ENCODE measurements at places on chromosomes 11 and 22.

- peaks cover 23% of the 10 kb centered on the region for H3K27me3 ChIP-seq
- H3K4me3 ChIP-seq: no peak overlapping the region
- no peak overlapping the region for H3K27ac ChIP-seq
- no peaks in the 10 kb centered on the region for H3K4me1 ChIP-seq
- no peaks in the 10 kb centered on the region for H3K36me3 ChIP-seq
These were observed 400.5 kb downstream of the TENM4 start for GRCh38 chr11:79040348-79040747.

DNA sequence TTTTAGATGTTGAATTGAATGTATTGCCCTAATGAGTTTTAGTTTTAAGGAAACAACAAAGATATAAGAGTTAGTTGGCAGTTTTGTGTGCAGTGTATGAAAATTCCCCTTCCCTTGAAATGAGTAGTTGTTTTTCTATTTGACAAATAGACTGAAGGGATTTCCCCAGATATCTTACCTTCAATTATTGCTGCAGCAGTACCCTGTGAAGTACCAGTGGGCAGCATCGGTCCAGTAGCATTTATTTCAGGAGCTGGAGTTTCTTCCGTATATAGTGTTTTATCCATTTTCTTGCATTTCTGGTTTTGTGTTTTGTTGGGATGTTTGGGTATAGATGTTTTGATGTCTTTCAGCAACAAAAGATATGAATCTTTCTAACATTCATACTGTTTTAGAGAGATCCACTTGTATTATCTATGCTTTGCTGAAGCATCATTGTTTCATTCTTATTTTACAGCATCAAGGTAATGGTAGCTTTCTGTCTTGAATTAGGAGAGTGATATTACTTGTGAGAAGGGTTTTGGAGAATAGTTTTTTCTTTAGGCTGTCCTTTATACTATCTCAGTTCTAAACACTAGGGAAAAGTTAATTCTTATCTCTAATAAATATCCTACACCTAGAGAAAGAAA, 7.4 kb downstream of the KMT2A start:
- peak overlapping the region; percentile 65 for H3K27ac ChIP-seq
- no peak for DNase-seq
- H3K36me3 ChIP-seq: peaks cover 55% of the 10 kb centered on the region
- H3K4me1 ChIP-seq: peaks cover 91% of the 10 kb centered on the region
- peak overlapping the region; percentile 40 for H3K4me3 ChIP-seq

GRCh38 chr22:22817468-22818201, 70.0 kb upstream of the IGLL5 start:
- peak; percentile 39 for DNase-seq
- H3K36me3 ChIP-seq: no peaks in the 10 kb centered on the region
- H3K27me3 ChIP-seq: no peaks in the 10 kb centered on the region
- peaks cover 74% of the 10 kb centered on the region for H3K4me1 ChIP-seq
- peak overlapping the region; percentile 68 for H3K27ac ChIP-seq
- no peak overlapping the region for H3K4me3 ChIP-seq

DNA sequence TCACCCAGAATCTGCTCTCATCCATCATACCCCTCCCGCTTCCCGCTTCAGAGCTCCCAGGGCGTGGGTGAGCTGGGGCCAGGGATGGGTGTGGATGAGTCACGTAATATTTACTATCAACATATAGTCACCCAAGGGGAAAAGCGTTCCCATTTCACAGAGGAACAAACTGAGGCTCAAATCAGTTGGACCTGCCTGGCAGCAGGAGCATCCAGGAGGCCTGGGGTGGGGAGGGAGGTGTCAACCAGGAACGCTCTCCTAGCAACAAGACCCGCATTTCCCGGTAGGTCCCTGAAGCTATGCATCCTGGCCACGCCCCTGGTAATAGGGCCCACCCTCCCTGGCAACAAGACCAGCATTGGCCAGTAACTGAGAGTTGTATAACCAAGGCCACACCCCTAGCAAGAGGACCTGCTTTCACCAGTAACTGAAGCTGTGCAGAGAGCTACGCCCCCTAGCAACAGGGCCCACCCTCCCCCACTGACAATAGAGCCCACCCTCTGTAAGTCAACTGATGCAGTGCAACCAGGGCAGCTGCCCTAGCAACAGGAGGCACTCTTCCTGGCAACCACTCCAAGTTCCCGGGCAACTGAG, 32.7 kb upstream of the TXNRD2 start:
- H3K4me3 ChIP-seq: no peak overlapping the region
- no peak overlapping the region for H3K27ac ChIP-seq
- DNase-seq: peak; percentile 50
- no peaks in the 10 kb centered on the region for H3K36me3 ChIP-seq
- H3K27me3 ChIP-seq: no peaks in the 10 kb centered on the region

DNA sequence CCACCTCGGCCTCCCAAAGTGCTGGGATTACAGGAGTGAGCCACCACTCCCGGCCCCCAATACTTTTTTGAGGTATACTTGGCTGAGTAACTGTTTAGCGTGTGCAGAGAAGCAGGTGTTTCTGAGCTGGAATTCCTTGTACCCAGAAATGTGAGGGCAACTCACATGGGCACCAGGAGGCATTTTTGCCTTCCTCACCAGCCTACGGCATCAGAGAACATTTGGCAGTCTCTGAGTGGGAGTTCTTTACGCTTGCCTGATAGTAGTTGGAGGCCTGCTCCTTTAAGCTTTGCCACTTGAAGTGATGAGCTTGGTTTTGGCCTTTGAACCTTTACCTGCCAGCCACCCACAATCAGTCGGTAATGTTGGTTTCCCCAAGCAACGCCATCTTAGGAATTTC, 9.2 kb downstream of the PARVB start:
- H3K36me3 ChIP-seq: peaks cover 2% of the 10 kb centered on the region
- H3K27me3 ChIP-seq: no peaks in the 10 kb centered on the region
- H3K4me3 ChIP-seq: no peak overlapping the region
- peaks cover 24% of the 10 kb centered on the region for H3K4me1 ChIP-seq

GRCh38 chr11:118998388-118998717, 415 bp downstream of the CENATAC start:
- peak overlapping the region; percentile 97 for H3K27ac ChIP-seq
- peaks cover 36% of the 10 kb centered on the region for H3K36me3 ChIP-seq
- DNase-seq: no peak
- no peaks in the 10 kb centered on the region for H3K27me3 ChIP-seq
- peak overlapping the region; percentile 97 for H3K4me3 ChIP-seq
- peaks cover 33% of the 10 kb centered on the region for H3K4me1 ChIP-seq

DNA sequence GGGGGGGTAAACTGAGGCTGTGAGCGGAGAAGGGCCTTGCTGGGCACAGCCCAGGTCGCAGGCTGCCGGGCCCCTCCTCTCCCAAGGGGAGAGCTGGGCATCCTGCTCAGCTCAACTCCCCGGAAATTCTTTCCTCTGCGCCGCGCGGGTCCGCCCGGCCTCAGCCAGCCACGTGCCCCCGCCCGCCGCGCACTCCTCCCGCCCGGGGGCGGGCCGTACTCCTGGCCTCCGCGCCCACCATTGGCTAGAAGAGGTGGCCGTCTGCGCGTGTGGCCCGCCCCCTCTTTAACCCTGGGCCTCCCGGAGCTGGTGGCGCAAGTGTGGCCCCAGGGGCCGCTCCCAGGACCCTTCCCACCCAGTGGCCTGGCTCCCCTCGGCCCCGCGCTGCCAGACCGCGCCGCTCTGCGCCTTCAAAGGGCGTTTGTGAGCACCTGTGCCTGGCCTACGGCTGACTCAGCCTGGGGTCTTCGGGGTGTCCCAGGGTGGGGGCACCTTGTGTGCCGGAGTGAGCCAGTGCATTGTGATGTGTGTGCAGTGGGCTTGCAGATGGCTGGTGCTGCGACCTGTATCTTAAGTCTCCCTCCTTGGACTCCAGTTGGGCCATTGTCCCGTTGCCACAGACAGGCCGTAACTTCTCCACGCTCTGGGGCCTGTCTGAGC, 2.0 kb downstream of the MRGPRF start:
- no peak overlapping the region for H3K4me3 ChIP-seq
- H3K36me3 ChIP-seq: no peaks in the 10 kb centered on the region
- H3K4me1 ChIP-seq: peaks cover 2% of the 10 kb centered on the region
- peaks cover 15% of the 10 kb centered on the region for H3K27me3 ChIP-seq
- DNase-seq: peak; percentile 46

DNA sequence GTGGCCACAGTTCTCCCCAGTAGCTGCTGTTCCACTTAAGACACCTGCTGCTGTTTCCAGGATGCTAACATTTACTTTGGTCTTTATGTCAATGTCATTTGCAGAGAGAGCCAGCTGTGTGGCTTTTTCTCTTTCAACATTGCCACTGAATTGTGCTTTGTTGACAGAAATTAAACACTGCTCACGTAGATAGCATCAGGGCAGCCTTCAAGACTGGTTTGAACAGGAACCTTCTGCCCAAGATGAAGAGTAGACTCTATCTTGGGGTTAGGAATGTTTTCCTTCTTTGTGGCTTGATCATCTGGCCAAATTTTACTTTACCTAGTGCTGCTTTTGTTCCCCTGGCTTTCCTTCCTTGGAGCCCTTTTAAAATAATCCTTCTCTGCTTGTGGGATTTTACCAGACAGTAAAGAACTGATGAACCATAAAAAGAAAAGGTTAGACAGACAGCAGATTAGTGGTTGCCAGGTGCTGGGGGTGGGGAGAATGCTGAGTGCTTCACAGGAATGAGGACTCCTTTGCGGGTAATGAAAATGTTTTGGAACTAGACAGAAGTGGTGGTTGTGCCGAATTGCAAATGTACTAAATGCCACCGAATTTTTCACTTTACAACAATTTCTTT, 22.7 kb upstream of the XBP1 start:
- DNase-seq: peak; percentile 50
- H3K27ac ChIP-seq: peak overlapping the region; percentile 86
- no peak overlapping the region for H3K4me3 ChIP-seq
- H3K36me3 ChIP-seq: peaks cover 15% of the 10 kb centered on the region

DNA sequence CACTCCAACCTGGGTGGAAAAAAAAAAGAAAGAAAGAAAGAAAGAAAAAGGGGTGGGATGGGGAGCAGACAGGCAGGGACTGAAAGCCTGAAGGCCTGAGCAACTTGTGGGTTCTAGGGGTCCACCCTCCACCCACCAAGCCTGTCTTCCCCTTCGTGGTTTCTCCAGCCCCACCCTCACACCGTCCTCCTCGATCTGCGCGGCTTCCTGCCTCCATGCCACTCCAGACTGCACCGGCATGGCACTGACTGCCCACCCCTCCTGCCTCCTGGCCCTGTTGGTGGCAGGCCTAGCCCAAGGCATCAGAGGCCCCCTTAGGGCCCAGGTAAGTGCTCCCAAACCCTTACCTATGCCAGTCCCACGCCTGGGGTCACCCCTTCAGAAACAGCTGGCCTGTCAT, at the start of gene CTSW:
CTSW (plus strand) TSS at position 221 of the 400 bp plus-strand sequence; CDS start at position 239, 18 bp downstream.
- H3K4me3 ChIP-seq: peak within 1 kb of the TSS; percentile 75
- H3K36me3 ChIP-seq: peaks cover 8% of the 10 kb centered on the region

Measured in activated CD8-positive, alpha-beta memory T cell treated with anti-CD3 and anti-CD28 coated beads, Interleukin-2, amount 10 ng/mL, durations not matched to agents 7 days and 5 days (primary cell).